ENCODE measurements at places on chromosomes 6 and 20. TPM values are rescaled to one million over a fixed set of nuclear protein-coding genes. Genes with fewer than 3 reads are reported as not detected.

MAK gene
- total RNA-seq, result 0.05 TPM

BTN1A1 gene
- 0.16 TPM for total RNA-seq

DDX43 gene
- 0.58 TPM for total RNA-seq

RPS18 gene
- total RNA-seq, result 4,545 TPM

SLC12A5 gene
- total RNA-seq, result 0.66 TPM

SLC17A2 gene
- 0.50 TPM for total RNA-seq

CLIC5 gene
- 8.4 TPM for total RNA-seq

PDE10A gene
- total RNA-seq, result not detected

ARHGAP18 gene
- 8.7 TPM for total RNA-seq

PRL gene
- total RNA-seq, result not detected

CHMP4B gene
- total RNA-seq, result 81.4 TPM

LY6G5C gene
- 1.8 TPM for total RNA-seq

GABRR1 gene
- total RNA-seq, result not detected

GHRH gene
- not detected for total RNA-seq

C6orf58 gene
- total RNA-seq, result not detected

APOBEC2 gene
- not detected for total RNA-seq

RHAG gene
- total RNA-seq, result not detected

FAM209B gene
- 1.2 TPM for total RNA-seq

NRN1 gene
- 25.1 TPM for total RNA-seq

BNIP5 gene
- not detected for total RNA-seq

ZSCAN23 gene
- 2.4 TPM for total RNA-seq
